ENCODE measurements at places on chromosomes 2 and 18. TPM values are rescaled to one million over a fixed set of nuclear protein-coding genes. Genes with fewer than 3 reads are reported as not detected.

GRCh38 chr2:174553811-174554493 lies 43.7 kb downstream of the WIPF1 start:
- no peak for DNase-seq

DNA sequence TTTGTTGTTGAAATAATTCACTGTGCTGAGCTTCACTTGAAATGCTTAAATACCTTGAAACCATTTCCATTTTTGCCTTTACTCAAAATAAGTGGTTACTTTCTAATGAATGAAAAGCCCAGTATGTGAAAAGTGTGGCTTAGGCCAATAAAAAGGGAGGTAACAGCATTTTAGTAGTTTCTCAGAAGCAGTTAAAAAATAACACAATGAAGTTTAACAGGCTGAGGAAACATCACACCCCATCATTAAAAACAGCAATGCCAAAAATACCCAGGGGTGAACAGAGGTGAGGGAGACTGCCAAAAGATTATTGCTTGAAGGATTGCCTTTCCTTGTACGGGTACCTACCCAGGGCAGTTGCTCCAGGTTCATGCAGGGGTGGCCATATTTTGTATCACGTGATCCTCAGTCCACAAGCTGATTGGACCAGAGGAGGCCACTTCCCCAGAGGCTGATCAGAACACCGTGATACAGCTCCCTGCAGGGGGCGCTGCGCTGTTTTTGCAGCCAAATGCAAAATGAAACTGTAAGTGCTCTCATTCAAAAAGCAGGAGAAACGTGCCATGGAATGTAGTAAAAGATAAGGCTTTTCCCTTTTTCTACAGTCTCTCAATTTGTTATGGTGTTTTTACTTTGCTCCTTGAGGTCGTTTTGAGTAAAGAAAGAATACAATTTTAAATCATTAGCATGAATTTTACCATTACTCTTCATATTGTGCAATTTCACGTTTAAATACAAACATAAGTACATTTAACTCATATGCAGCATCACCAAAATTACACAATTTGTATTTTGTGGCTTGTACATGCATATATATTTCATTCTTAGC lies 70.2 kb upstream of the SH3BP4 start:
- DNase-seq: peak; percentile 81

DNA sequence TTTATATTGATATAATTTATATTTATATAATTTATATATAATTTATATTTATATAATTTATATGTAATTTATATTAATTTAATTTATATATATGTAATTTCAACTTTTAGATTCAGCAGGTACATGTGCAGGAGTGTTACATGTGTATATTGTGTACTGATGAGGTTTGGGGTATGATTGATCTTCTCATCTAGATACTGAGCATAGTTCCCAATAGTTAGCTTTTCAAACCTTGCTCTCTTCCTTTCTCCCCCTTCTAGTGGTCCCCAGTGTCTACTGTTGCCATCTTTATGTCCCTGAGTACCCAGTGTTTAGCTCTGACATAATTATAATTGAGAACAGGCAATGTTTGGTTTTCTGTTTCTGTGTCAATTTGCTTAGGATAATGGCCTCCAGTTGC lies 1335.3 kb upstream of the CDH2 start:
- DNase-seq: no peak

The SGPP2 gene
- total RNA-seq: 1.8 TPM

DNA sequence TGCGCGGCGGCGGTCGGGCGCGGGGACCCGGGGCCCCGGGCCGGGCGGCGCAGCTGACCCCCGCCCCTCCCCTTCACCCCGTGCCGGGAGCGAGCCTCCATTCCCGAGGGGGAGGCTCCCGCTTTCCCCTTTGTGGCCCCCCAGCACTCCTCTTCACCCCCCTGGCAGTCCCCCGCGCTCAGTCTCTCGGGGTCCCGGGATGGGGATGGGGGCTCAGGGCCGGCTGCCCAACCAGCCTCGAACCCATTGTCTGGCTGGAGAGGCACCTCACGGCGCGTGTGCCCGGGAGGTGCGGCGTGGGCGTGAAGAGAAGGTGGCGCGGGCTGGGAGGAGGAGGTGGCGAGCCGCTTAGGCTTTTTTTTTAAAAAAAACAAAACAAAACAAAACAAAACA lies 748 bp downstream of the FMNL2 start:
- no peak for DNase-seq

DNA sequence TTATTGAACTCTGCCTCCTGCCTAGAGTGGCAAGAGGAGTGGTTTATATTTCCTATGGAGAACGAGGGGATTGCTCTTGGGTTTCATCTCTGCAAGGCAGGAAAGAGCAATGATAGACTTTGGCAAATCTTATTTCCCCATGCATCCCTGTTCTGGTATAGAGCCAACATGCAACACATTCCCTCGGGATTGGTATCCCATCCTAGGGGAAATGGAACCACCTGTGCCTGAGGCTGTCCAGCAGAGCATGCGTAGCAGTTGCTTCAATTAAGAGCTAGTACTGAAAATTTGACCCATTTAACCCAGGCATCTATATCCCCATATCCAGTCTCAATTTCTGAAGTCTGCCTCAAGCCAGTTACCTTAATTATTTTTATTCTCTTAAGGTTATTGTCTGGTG lies 205.3 kb downstream of the KCNS3 start:
- no peak for DNase-seq

DNA sequence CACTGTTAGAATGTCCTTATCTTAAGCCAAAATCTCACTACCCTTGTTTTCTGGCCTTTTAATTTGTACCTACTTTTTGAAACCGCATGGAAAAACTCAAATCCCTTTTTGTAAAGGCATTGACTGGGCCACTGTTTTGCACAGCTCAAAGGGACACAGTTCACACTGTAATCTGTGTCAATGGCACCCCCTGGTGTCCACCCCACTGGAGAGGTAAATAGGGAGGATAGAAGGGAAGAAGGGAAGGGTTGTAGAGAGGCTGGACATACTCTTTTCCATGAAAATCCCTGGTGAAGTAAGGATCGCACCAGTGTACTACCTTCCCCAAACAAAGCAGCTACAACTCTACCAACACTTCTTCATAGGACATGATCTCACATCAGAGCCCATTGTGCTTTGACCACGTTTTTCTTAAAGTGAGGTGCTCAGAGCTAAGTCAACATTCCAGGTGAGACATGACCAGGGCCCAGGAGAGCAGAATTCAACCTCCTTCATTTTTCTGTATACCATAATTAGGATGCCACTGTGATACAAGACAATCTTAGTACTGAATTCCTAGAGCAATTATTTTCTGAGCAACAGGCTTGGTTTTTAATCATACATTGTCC lies 92.4 kb upstream of the RMDN2 start:
- DNase-seq: peak; percentile 89

Data from hepatocyte (in vitro differentiated cells).